ENCODE measurements at places on chromosomes 1 and 21.

DNA sequence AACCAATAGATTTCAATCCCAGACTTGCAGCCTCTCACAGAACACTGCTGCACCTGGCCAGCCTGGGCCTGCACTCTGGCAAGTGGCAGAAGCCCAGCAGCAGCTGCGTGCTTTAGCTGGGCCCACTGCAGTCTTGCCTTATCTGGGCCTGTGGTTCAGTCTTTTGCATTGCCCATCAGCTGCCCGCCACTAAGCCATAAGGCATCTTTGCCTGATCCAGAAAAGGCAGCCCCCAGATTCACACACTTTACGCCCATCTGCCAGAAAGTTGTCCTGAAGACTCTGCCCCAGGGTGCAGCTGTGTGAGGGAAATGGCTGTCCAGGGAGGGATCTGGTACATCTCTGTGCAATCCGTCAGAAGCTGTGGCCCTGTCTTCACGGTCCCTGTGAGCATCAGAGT, 217.0 kb downstream of the DNAH14 start:
- no peak for DNase-seq

DNA sequence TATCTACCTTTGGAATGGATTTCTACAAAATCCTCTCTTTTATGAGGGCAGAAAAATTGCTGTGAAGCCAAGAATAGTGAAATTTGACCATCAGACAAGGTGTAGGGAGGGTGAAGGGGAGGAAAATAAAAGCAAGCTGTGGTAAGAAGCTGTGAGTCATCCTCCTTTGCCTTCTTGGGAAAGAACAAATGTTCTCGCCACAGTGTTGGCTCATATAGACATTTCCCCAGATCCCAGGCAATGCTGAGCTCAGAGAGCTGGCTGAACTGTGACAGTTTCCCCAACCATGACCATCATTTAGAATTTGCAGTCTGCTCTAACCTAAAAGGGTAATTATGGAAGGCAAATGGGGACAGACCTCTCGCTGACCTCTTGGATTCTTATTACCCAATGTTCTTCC, 235.4 kb downstream of the PBX1 start:
- DNase-seq, result no peak

GRCh38 chr1:6782151-6782550, 3.1 kb upstream of the CAMTA1 start:
- DNase-seq, result no peak

GRCh38 chr1:217313096-217313495, 317.8 kb downstream of the GPATCH2 start:
- no peak for DNase-seq

DNA sequence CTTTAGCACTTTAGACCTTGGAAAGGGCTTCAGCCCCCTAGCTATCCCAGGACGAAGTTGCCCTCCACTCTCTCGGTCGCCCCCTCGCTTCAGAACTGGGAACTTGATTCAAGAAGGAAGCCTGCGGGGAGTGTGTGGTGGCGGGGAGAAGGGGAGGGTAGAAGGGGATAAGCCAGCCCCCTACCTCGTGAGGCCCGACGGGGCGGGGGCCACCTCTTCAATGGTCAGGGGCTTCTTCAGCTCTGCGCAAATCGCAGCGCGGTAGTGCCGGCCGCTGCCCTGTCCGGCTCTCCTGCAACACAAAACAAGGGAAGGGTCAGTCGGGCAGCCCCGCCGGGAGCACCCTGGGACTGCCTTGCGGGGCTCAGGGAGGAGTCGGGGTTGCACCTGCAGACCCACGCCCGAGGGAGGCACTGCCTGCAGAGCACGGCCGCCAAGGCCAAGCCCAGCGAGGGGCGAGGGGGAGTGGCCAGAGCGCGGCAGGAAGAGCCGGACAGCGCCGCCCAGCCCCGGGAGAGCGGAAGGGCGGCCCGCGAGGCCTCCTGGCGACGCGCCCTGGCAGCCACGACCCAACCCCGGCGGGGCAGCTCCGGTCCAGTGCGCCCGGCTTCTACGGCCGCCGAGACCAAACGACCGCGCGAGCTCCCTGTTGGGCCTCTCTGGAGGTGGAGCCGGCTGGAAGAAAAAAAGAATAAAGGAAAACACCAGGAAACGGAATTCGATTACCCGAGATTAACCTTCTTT, 56.2 kb upstream of the RASAL2 start:
- no peak for DNase-seq

DNA sequence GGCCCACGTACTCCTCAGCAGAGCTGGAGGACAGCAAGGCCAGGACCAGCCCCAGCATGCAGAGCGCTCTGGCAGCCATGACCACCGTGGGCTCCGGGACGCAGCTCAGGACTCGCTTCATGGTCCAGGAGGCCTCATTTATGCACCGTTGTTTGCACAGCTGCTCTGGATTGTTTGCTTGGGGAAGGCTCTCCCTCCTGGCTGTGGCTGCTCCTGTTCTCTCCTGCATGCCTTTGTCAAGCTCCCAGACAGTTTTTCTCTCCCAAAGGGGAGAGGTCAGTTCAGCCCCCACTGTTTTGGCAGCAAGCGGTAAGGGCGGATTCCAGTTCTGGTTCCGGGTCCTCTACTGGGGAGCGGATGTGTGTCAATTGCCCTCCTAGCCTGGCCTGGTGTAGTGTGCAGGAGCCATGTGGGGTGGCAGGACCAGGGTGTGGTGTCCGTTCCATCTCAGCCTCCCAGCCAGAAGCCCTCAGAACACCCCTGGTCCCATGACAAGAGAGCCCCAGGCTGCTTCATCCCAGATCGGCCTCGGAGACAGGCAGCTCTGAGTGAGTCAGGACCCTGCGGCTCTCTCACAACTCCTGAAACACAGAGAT, at the start of gene TFF3:
TSS of gene TFF3 (minus strand) at position 114 of the 596 bp plus-strand sequence. CDS start at position 79, 35 bp downstream.
- no peak for DNase-seq

GRCh38 chr1:153404768-153405167, 11.6 kb upstream of the S100A7A start:
- peak; percentile 19 for DNase-seq

GRCh38 chr1:85612704-85613361, 32.3 kb downstream of the CCN1 start:
- DNase-seq, result no peak

DNA sequence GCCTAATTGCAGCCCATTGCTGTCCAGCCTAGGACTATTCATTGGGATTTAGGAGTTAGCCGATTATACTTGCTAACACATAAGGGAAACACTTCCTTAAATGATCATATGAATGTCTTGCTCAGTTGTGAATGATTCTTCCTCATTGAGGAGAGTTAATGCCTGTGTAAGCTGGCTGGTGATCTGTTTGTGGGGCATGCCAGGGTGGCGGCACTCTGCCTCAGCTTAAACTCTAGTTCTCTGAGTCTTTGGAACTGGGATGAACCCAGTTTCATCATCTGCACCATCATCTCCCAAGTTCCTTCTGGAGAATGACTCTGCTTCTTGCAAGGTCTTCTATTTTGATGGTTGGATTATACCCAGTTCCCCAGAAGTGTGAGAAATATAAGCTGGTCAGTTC, 23.9 kb upstream of the SLAMF6 start:
- no peak for DNase-seq

Measured in stimulated activated CD8-positive, alpha-beta memory T cell treated with anti-CD3 and anti-CD28 coated beads, Interleukin-7, amount 100 ng/mL, for 1 hour (primary cell).